ENCODE measurements at places on chromosomes 12 and 14.
A peak's percentile ranks its signal among the peaks of the same experiment; 100 is the strongest.

DNA sequence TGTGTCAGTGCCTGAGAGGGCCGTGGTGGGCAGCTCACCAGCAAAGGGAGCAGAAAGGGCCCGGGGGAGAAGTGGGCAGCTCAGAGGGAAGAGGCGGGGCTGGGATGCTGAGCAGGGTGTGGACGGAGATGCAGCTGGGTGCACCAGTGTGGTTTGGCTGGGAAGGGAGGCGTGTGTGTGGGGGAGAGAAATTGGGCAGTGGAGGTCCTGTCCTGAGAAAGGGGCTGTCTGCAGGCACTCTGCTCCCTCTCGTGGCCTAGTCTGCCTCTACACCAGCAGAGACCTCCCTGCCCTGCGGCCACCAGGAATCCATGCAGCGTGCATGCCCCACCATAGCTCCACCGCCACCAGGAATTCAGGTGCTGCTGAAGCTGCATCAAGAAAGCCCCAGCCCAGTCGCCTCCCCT, 6.4 kb downstream of the TMEM121 start:
- no peak for DNase-seq

DNA sequence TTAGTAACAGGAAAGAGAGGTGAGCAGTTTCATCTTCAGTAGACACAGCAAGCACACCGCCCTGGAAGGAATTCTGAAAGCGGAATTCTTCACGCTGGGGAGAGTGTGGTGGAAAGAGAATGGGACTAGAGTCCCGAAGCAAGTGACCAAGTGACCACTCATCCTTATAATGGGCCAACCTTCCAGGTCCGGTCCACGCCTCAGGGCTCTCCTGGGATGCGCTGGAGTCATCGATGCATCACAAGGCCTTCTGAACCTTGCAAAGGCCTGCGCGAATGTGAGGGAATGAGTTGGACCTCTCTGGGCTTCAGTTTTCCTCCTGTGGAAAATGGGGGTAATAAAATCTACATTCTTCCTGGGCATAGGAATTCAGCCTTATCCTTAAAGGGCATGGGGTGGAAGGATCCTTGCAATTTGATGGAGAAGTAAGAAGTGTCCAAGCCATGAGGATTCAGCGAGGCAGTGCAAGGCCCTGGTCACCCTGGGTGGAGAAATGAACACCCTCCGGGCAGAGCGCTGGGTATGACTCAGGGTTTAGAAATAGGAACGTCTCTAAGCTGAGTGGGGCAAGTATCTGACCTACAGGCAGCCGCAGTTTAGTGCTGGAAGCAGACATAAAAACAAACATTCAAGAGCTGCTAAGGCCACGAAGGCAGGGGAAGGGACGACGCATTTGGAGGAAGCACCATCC, 97.7 kb downstream of the SETD3 start:
- no peak for DNase-seq

- peak; percentile 74 for DNase-seq
Measured at GRCh38 chr12:115916910-115917668, 360.4 kb downstream of the MED13L start.

GRCh38 chr12:92136965-92137721, 8.5 kb downstream of the BTG1 start:
- DNase-seq, result no peak

GRCh38 chr14:92501891-92502351, 11.7 kb upstream of the RIN3 start:
- DNase-seq, result no peak

DNA sequence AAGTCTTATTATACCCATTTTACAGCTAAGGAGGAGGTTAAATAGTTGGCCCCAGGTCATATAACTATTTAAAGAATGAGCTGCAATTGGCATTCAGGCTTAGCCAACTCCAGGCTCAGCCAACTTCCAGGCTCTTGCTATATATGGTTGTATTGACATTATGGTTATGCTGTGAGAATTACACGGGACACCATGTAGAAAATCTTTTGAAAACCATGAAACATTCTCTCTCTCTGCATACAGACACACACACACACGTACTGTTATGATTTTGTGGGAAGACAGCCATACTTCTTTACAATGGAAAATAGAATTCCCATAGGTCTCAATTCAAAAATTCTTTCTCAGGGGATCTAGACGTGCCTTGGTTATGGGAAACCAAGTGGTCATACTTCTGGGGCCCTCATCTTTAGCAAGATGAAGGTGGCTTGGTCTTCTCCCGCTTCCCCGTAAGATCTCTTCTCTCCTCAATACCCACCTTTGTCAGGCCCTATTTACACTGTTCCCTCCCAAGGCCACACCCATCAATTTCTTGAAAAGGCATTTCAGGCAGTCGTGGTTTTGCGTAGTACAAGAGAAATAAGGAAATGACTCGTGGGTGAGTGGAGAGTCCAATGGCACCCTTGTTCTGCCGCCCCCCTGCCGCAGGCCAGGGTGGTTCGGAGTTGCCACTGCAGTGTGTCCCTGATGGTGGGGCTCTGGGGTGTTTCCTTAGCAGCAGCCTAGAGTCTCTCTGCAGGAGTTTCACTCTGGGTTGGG, 10.0 kb upstream of the GPRC5A start:
- no peak for DNase-seq

GRCh38 chr12:122197612-122197966, 5.9 kb upstream of the B3GNT4 start:
- DNase-seq, result no peak

DNA sequence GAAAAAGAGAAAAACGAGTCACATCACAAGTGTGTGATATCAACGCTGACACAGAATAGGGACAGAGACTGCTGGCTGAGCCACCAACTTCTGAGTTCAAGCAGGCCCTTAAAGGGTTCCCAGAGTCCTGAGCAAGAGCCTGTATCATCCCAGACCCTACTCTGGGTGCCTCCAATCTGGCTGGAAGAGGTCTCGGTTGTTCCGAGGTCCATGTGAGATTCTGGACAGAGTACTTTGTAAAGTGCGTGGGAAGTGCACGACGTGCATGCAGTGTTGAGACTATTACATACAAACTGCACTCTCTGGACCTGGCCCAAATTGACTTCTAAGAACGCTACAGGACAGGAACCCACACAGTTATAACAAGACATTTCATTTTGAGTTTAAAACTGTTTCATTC, 40.6 kb downstream of the MOK start:
- DNase-seq, result no peak

DNA sequence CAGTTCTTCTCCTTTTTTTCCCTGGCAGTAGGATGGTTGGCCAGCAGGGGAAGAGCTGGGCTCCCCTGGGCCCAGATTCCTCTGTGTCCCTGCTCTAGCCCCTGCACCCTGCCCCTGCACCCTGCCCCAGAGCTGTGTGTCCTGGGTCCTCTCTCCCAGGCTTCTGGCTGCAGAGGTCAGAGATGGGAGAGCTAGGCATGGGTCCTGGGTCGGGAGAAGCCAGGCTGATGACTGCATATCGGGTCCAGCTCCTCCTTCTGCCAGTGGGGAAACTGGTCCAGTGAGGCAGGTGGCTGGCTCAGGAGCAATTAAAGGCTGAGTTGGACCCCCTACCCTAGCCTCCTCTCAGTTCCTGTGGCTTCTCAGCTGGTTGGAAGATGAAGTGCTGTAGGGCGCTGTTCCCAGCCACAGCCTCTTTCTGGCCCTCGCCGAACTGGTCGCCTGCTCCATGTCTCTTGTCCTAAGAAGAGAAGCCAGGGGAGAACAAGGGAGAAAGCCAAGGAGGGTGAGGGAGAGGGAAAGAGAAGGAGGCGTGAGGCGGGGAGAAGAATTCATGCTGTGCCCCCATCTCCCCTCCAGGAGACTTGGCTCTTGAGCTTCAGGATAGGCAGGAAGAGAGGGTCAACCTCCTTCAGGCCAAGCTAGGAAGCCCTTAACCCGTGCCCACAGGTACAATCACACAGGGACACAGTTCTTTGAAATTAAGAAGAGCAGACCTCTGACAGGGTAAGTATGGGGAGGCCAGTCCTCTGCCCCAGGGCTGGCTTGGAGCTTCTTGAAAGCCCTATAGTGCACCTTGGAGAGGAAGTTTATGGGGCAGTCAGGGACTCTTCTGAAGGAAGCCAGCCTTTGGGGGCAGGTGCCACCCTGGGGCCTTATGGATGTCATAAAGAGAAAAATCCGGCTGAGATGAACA, 9.5 kb downstream of the VASH1 start:
- peak; percentile 62 for DNase-seq

DNA sequence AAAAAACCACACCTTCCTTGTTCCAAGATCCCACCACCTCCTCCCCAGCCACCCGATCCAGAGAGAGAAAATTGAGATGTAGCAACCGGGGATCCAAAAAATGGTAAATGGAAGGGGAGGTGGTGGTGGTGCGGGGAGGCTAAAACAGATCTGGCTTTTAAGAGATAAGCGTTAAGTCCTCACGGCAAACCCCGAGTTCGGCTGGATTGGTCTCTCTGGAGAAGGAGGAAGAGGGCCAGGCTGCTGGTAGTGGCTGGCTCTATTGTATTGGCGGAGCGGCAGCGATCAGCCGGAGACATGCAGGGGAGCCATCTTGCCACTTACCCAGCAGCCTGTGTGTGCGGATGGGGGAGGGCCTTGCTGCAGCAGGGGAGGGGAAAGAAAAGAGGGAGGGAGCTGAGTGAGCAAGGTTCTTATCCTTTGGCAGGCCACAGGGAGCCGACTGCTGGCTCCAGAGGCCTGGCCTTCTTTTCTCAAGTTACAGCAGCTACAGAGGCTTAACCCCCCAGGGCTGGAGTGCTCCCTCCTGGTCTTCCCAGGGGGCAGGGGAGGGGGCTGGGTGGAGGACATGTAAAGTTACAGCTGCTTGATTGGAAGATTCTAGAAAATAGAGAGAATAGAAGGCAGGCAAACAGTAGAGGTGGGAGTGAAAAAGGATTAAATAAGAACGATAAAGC, 14.1 kb upstream of the CDH24 start:
- DNase-seq, result peak; percentile 90

DNA sequence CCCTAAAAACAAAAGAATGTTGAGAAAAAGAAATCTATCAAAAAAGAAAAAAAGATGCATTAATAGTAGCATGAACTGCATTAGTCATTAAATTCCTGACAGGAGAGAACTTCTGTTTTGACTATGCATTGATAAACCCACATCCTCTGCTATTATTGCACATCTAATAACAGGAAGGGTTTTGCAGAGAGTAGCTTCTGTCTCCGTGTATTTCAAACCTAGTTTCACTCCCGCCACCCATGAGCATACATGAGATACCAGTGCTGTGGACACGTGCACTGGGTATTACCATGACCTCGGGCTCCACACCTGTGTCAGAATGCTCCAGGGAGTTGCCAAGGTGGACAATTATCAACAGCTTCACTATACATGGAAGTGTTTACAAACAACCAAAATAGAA, 449.1 kb upstream of the SOX5 start:
- no peak for DNase-seq

DNA sequence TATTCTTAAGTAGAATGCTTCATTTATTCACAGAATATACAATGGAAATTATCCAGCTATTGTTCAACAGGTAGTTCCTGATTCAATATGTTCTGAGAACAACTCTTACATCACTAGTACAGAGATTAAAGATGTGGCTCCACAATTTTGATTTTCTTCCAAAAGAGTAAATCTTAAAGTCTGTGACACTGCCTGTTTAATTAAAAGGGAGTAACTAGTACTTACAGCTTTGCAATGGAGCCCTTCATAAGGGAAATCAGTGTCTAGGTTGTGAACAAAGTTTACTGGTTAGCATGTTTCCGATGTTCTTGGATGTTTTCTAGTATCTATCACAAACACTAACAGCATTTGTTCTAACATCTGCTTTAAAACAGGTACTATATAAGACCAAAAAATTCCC, 30.8 kb downstream of the MIA2 start:
- DNase-seq, result no peak

- no peak for DNase-seq
Measured at GRCh38 chr12:26029736-26030022, 71.2 kb downstream of the RASSF8 start.

DNA sequence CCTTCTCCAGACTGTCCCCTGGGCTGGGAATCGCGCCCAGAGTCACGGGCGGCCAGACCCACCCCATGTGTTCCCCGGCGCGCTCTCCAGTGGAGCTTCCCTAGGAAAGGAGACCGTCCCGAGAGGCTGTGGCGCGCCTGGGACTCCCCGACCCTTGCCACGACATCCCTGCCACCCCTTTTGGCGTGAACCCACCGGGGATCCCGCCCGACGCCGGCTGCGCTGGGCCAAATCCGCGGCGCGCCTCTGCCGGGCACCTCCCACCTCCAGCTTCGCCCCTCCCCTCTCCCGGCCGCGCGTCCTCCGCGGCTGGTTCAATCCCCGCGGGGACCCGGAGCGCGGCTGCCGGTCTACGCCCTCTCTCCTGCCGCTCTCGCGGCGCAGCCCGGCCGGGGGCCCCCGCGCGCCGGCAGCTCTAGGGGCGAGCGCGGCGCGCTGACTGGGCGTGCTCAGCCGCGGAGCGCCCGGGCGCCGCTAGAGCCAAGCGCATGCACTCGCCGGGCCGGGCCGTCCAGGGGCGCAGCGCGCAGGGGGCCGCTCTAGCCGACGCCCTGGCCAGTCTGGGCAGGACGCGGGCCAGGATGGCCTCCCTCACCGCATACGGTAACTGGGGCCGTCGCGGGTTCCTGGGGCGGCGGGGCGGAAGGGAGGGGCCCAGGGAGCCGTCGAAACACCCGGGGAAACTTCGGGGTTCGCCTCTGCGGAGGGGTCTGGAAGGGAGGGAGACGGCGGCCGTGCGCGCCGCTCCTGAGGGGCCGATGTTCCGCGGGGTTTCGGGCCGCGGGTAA, 77.4 kb upstream of the ANO4 start:
- peak; percentile 64 for DNase-seq

- DNase-seq, result no peak
Measured at GRCh38 chr12:22286569-22286968, 47.9 kb downstream of the ST8SIA1 start.

DNA sequence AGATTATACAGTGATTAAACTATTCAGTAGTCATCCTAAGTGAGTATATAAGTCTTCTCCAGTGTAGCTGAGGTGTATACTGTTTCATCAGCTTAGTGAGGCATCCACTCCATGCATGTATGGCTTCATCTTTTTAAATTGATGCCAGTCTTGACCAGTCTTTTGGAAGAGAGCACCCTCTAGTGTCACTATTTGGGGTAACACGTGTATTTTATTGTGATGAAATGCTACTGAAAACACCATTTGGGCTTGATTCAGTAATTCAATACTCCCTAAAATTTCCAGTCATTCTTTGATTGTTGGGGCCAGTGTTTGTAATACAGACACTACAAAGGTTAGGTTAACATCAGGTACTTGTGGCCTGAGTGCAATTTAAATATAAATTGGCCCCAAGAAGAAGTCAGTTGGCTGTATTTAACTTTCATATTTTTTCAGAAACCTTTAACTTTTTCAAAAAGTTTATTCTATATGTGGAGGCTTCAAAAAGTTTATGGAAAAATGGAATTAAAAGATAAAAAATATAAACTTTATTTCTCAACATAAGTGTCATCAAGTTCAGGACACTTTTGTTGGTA, 35.3 kb downstream of the MIPOL1 start:
- DNase-seq, result no peak

DNA sequence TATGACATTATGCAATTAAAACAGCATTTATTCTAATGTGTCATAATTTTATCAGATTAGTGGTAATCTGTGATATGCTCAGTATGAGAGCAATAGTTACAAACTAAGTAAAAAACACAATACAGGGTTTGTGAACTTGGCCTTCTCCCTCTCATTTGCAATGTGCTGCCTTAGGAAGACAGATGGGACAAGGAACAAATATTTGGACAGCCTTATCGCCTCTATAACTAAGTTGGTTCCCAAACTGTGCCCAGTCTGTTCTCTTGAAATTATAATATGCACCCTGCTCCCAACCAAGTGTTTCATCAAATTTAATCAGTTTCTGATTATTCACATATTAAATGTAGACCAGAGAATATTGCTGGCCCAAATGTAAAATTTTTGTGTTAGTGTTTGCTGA, 22.7 kb downstream of the MGST1 start:
- DNase-seq, result no peak

- DNase-seq, result no peak
Measured at GRCh38 chr12:89721291-89721987, 12.8 kb upstream of the ATP2B1 start.

GRCh38 chr12:19885093-19885812, 446.0 kb downstream of the AEBP2 start:
- DNase-seq, result no peak
